Activated naive CD8-positive, alpha-beta T cell treated with anti-CD3 and anti-CD28 coated beads, Interleukin-2, amount 10 ng/mL, durations not matched to agents 7 days and 5 days (primary cell): ENCODE measurements at places on chromosomes 1 and 21. TPM values are rescaled to one million over a fixed set of nuclear protein-coding genes. Genes with fewer than 3 reads are reported as not detected.

ALX3 gene
- not detected for total RNA-seq

PIK3C2B gene
- total RNA-seq, result 37.1 TPM

CAP1 gene
- total RNA-seq, result 579 TPM

EVI5 gene
- total RNA-seq, result 1.2 TPM

S100A9 gene
- 4.5 TPM for total RNA-seq

P3R3URF gene
- not detected for total RNA-seq

PPIAL4G gene
- total RNA-seq, result 1.8 TPM

OLFML3 gene
- 0.64 TPM for total RNA-seq

EPRS1 gene
- total RNA-seq, result 117 TPM

KCNJ9 gene
- not detected for total RNA-seq

LCE1E gene
- total RNA-seq, result not detected

IL20 gene
- not detected for total RNA-seq

TMEM52 gene
- total RNA-seq, result not detected

RAB3B gene
- 0.06 TPM for total RNA-seq

RGS1 gene
- total RNA-seq, result 15.3 TPM

AMY1B gene
- total RNA-seq, result not detected

FNDC5 gene
- total RNA-seq, result not detected

PCP4L1 gene
- 0.91 TPM for total RNA-seq

GPR161 gene
- 0.20 TPM for total RNA-seq

ZMYND12 gene
- total RNA-seq, result 0.79 TPM

OR2L13 gene
- total RNA-seq, result not detected

ASH1L gene
- 62.3 TPM for total RNA-seq

PLPPR4 gene
- not detected for total RNA-seq

RHD gene
- not detected for total RNA-seq

PFKFB2 gene
- 4.6 TPM for total RNA-seq

ADGRL2 gene
- total RNA-seq, result not detected

SLC2A1 gene
- total RNA-seq, result 80.8 TPM

KRTAP11-1 gene
- not detected for total RNA-seq

KLHL20 gene
- total RNA-seq, result 28.0 TPM

HTR1D gene
- total RNA-seq, result not detected

SZRD1 gene
- total RNA-seq, result 126 TPM

RIPPLY3 gene
- total RNA-seq, result not detected
